ENCODE measurements at places on chromosomes 7 and 10.

- DNase-seq: no peak
These were observed 5.8 kb downstream of the AIFM2 start for GRCh38 chr10:70126700-70127395.

- DNase-seq: no peak
These were observed 11.7 kb upstream of the HOXA2 start for GRCh38 chr7:27113991-27114769.

DNA sequence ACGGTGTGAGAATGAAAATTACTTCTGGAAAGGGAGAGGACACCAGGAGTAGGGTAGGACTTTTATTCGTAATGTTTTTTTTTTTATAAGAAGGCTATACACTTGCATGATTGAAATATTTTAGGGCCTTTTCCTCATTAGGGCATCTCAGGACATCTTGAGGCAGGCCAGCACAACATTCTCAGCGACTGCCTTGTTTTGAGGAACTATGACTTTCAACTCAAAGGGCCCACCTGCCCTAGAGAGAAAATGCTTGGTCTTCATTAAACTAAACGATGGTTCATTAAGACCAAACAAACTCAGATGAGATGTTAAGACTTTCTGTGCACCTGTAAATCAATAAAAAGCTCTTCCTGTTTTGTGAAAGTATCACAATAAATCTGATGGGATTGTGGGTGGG, 11.3 kb downstream of the NOD1 start:
- DNase-seq: no peak

DNA sequence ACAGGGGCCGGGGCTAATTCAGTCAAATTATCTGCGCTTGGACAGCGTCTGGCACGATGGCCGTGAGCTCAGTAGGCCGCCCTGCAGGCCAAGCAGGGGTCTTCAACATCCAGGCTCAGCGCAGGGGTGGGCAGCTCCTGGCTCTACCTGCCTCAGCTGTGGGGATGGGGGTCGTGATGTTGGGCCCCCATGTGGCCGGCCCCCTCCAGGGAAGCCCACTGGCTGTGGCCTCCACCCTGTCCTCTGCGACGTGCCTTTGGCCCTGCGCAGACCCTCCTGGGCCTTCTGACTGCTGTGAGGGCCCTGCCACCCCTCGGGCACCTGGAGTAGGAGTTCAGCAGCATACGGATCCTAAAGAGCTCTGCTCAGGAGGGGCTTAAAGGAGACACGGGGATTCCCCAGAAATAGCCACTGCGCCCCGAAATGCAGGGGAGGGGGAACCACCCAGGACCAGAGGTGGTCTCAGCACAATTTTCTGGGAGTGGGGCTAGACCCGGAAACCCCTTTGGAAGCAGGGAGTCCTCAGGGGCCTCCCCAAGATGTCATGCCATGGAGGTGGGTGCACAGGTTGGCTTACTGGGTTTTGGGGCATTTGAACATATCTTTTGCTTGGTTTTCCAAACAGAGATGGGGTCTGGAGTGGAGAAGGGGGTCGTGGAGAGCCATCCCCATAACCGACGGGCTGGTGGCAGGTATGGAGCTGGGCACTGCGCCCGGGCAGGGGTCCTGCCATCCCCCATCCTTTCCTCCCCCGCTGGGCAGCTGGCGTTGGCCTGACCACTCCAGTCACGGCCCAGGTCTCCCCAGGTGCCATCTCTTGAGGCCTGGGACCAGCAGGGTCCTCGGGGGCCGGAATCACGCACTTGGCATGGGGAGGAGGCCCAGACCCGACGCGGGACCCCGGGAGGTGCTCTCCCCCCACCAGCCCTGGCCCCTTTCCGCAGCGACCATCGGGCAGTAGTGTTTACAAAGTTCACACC, 4.0 kb upstream of the ADAP1 start:
- no peak for DNase-seq

DNA sequence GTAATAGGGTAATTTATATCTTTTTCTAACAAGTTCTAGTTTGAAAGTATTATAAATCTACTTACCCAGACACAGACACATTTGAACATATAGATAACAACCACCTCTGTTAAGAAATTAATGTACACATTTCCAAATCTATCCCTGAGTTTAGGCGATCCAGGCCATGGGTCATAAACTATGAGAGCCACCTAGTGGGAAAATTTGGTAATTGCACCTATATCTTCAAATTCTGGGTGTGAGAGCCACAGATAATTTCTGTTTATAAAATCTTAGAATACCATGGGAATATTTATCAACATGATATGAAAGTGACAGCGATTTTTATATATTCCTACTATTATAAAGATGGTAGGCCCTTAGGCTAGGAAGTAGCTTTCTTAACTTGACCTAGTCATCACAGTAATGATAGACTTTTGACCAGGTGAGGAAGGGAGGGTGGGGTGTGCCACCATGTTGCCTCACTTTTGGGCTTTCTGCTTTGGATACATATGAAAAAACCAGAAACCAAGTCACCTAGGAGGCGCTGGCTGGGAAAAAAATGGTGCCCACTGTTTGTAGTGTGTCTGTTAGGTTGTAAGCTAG, 8.0 kb upstream of the EPHA1 start:
- DNase-seq: peak; percentile 55

DNA sequence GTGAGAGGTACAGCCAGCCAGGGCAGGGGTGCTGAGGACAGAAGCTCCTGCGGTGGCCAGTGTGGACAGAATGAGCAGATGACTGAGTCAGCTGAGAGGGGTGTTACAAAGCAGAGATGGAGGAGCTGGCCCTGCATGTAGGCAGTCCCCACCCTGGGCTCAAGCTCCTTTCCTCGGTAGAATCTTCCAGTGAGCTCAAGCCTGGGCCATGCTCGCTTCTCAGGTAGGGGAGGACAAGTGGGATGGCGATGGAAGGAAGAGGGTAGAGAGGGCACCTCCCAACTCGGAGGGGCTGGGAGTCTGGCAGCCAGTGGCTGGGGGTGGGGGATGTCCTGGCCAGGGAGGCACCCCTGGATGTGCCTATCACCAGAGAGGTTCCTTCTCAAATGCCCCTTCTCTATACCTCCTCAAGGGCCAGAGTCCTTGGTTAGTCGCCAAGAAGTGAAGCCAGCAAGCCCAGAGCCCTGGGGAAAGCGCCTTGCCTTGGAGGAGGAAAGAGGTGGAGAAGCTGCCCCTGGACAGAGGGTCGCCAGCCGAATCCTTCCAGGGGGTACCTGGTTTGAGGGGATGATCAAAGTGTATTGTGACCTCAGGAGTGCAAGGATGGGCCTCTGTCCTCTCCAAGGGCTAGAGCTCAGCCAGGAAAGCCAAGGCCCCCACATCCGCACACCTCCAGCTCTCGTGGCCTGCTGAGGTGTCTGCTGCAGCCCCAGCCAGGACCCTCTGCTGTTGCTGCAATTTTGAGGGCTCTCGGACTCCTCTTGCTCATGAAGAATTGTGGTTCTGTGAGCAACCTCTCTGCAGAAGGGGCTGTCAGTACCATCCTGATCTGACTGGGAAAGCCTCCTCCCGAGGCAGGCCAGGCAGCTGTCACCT, 88.6 kb upstream of the MACROH2A2 start:
- DNase-seq: no peak

GRCh38 chr7:44615149-44615611, 8.8 kb downstream of the OGDH start:
- no peak for DNase-seq

DNA sequence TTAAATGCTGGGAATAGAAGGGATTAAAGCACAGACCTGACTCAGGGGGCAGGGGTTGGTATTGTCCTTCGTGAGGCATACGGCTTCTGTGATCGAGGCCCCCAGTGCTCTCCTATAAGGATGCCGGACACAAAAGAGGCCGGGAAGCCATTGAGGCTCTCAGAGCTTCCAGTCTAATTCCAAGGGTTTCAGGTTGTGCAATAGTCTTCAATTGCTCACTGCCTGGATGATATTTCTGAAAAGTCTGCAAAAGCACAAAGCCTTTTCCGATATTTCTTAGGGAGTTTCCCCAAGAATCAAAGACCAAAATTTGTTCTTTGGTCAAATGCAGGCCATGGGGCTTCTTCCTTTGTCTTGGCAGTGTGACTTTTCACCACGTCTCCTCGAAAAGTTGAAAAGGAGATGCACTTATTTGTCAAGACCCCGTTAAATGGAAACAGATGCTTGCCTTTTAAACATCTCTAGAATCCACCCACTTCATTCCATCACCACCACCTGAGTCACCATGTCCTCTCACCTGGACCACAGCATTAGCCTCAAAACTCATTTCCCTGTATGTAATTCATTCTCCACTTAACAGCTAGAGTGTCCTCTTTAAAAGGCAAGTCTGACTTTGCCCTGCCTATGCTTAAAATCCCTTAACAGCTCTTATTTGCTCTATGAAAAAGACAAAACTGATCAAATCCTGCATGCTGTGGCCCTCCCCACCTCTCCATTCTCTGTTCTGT, 134.8 kb upstream of the NAMPT start:
- no peak for DNase-seq

GRCh38 chr10:12255048-12255447, 59.1 kb downstream of the CDC123 start:
- no peak for DNase-seq

GRCh38 chr7:509426-510130, 10.1 kb downstream of the PDGFA start:
- DNase-seq: no peak

- no peak for DNase-seq
These were observed 98.5 kb upstream of the INSIG1 start for GRCh38 chr7:155198901-155199845.

GRCh38 chr10:62376071-62377025, 2.2 kb downstream of the ZNF365 start:
- no peak for DNase-seq

GRCh38 chr10:79185796-79186374, 117.1 kb downstream of the ZMIZ1 start:
- DNase-seq: no peak

DNA sequence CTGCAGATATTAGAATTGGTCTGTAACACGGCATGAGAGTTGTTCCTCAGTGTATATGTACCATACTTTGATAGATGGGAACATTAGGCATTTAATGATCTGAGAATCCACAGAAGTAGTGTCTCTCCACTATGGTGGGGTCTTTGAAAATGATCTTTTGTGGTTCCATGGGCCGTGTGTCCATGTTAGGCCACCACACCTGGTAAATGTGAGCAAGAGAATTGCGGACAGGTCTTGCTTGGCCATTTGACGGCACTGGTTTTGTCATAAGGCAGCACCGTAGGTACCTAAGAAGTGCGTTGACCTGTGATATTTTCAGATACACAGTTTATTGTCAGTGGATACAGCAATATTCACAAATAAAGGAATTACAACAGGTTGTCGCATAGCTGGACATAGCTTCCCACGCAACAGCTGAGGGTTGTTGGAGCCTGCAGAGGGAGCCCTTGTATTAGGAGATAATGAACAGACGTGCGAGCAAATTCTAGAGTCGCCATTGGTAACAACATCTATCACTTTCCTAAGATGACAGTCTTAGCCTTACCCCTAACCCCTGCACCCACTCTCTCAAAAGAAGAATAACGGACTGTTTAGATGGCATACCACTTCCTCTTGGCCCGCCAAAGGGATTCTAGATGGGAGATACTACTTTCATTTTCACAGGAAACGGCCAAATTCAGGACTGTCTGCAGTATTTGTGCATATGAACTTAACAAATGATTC, 111.4 kb downstream of the COL28A1 start:
- peak; percentile 72 for DNase-seq

DNA sequence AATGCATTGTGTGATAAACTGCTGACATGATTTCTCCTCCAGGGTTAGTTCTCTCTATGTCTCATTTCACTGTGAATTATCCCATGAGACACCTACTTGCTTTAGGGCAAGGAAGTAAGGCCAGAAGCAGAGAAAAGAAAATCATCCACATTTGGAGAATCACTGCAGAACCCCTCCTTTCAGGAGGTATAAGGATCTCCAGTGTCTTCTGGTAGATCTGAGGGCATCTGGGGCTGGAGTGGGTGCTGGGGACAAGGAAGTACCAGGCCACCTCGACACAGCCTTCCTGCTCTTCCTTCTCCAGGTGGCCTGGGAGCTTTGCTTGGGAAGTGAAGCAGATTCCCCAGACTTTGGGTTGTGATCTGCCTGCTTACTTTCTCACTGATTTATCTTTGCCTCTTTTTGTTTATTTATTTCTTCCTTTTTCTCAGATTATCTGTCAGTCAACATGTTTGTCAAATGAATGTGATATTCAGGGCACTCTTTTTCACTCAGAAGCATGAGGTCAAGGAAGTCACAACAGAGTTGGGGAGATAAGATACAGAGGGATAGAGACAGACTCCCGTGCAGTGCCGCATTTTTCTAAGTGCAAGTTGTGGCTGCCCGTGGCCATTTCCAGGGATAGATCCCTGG, 12.4 kb upstream of the CAMK2G start:
- DNase-seq: no peak

- DNase-seq: no peak
These were observed 3.3 kb upstream of the PCBD1 start for GRCh38 chr10:70891627-70892026.

DNA sequence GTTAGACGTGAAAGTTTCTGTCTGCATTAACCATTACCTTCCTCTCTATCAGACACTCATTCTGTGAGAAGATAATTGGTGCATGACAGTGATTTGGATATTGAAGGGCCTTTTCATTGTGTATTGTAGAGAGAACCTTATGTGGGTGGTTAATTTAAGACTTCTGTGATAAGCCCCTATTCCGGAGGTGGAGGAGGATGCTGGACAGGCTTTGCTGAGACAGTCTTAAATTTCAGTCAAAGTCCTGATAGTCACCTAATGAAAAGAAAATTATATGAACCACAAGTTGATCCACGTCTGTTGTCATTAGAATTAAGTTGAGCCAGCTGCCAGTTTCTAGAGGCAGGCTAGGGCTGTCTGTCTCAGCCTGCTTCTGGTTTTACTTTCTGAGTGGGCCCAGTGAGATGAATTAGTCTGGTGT, 62.9 kb downstream of the CELF2 start:
- DNase-seq: no peak

GRCh38 chr7:52876402-52876801, 159.0 kb upstream of the POM121L12 start:
- DNase-seq: no peak

GRCh38 chr10:120517196-120517595, 60.2 kb downstream of the PLPP4 start:
- no peak for DNase-seq

DNA sequence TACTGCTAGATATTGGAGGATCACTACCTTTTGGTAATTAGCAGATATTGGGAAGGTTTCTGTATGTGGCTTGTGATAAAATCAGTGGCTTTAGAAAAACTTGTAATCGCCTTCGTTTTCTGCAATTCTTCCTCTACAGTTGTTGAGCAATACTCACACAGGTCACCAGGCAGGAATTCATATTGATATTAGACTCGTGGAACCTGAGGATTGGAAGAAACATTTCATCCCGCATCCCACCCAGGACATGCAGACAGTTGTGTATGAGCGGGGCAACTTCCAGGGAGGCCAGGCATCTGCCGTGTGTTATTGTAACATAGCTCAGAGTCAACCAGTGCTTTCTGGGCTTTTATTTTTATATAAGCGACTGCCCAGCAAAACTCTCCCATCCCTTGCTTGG, 821.3 kb downstream of the LRMDA start:
- no peak for DNase-seq

- no peak for DNase-seq
These were observed 9.7 kb downstream of the ATP6V0E2 start for GRCh38 chr7:149883452-149883861.

Measured in hematopoietic multipotent progenitor cell treated with erythropoietin and hydrocortisone succinate and interleukin-3 and kit ligand, for 15 days (in vitro differentiated cells).